Type B pancreatic cell (in vitro differentiated cells): ENCODE measurements at places on chromosomes 12 and 14. TPM values are rescaled to one million over a fixed set of nuclear protein-coding genes. Genes with fewer than 3 reads are reported as not detected.

GRCh38 chr12:103929046-103929783 is 995 bp upstream of the HSP90B1 start:
- peak overlapping the region; percentile 99 for H3K27ac ChIP-seq
- DNase-seq, result peak; percentile 79

GRCh38 chr14:58213176-58213575 is 13.2 kb downstream of the ACTR10 start:
- H3K4me1 ChIP-seq, result no peaks in the 10 kb centered on the region
- H3K36me3 ChIP-seq, result peaks cover 28% of the 10 kb centered on the region
- no peak overlapping the region for H3K27ac ChIP-seq
- no peaks in the 10 kb centered on the region for H3K27me3 ChIP-seq

DNA sequence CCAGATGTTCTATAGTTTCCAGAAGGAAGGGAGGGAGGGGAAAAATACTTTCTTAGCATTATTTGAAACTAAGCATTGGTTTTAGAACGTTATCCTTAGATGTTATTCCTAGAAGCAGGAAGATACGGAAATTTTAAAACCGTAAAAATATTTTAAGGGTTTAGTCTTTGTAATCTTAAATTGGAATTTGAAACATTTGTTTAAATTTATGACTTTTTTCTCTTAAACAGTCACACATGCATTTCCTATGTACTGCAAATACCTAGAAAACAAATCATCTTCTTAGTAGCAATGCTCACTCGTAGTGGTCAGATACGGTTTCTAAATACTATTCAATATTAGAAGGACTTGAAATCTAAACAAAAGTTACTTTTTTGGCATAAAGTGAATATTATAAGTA is 282.0 kb downstream of the ERC1 start:
- peaks cover 43% of the 10 kb centered on the region for H3K36me3 ChIP-seq
- no peaks in the 10 kb centered on the region for H3K27me3 ChIP-seq
- peaks cover 3% of the 10 kb centered on the region for H3K4me1 ChIP-seq
- H3K27ac ChIP-seq, result no peak overlapping the region
- no peak overlapping the region for H3K4me3 ChIP-seq
- no peak for DNase-seq

- H3K36me3 ChIP-seq, result no peaks in the 10 kb centered on the region
- DNase-seq, result no peak
- no peaks in the 10 kb centered on the region for H3K27me3 ChIP-seq
- H3K4me3 ChIP-seq, result no peak overlapping the region
Measured at GRCh38 chr14:51917193-51917592, 56.8 kb downstream of the GNG2 start.

The GPR137C gene
- 1.6 and 6.1 TPM in 2 replicates for total RNA-seq

GRCh38 chr12:56087220-56087619 is 7.3 kb downstream of the ERBB3 start:
- no peak overlapping the region for H3K27ac ChIP-seq
- H3K4me1 ChIP-seq, result peaks cover 6% of the 10 kb centered on the region
- no peak for DNase-seq
- H3K27me3 ChIP-seq, result peaks cover 22% of the 10 kb centered on the region
